ENCODE measurements at places on chromosomes 1 and 21.

- DNase-seq, result no peak
Observed at GRCh38 chr21:44802396-44803153, 955 bp upstream of the UBE2G2 start.

GRCh38 chr1:61004262-61005003 lies 77.9 kb upstream of the NFIA start:
- no peak for DNase-seq

- DNase-seq, result no peak
Observed at GRCh38 chr1:57214951-57215575, 208.8 kb downstream of the DAB1 start.

DNA sequence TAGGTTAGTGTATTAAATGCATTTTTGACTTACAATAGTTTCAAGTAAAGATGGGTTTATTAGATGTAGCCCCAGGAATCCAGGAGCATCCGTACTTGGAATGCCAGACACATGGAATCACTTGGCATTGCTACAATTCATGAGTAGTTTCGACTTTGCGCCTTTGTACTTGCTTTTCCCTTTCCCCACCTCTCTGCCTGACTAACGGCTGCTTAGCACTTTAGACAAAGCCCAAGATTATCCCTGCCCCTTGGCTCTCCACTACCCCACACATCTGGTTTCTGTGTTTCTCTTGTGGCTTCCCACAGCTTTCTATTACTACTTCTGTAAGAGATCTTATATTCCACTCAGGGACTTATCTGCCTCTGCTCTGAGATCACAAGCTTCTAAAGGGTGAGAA lies 397.7 kb upstream of the POU3F1 start:
- DNase-seq, result no peak

- DNase-seq, result no peak
Observed at GRCh38 chr1:109251277-109252166, 2.2 kb downstream of the CELSR2 start.

GRCh38 chr1:219587401-219587800 lies 25.5 kb downstream of the ZC3H11B start:
- no peak for DNase-seq

DNA sequence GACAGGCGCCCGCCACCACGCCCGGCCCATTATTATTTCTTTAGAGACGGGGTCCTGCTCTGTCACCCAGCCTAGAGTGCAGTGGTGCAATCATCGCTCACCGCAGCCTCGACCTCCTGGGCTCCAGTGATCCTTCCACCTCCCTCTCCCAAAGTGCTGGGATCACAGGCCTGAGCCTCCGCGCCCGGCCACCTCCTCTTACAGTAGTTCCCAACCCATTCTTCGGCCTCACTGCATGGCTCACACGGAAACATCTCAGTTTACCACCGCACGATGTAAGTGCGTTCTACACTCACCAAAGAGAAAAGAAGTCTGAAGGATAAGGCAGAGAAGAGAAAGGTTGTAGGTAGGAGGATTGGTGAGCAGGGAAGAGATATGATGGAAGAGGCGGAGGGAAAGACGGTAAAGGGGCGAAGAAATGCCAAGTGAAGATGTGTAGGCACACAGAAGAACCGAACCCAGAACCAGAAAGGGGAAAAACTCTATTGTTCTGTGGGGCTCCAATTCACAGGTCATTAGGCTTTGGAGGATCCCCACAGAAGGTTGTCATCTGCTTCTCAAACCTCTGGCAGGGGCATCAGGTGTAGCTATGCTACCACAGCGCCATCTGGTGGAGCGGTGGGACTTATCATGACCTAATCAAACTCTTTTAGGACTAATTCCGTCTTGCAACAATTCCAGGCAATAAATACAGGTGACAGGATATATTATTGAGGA lies 504.2 kb downstream of the SMYD3 start:
- DNase-seq, result peak; percentile 41

GRCh38 chr1:177181631-177182291 lies 11.0 kb downstream of the BRINP2 start:
- no peak for DNase-seq

DNA sequence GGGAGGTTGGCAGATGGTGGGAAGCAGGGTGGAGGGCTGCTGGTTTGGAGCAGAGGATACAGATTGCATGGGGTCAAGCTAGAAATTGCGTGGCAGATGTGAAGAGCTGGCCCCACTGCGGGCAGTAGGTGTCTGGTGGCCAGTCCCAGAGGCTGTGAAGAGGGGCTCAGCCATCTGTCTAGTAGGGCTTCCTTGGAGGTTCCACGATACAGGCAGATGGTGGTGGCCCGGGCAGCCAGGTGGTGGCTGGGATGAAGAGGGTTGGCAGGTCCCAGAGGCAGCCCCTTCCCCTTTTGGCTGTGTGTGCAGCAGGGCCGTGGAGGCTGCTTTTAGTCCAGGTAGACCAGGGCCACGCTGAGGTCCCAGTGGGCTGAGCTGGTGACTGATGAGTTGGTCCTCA lies 16.6 kb downstream of the PSEN2 start:
- no peak for DNase-seq

GRCh38 chr1:216005916-216006315 lies 417.3 kb downstream of the USH2A start:
- peak; percentile 46 for DNase-seq

GRCh38 chr1:87915771-87916170 lies 587.1 kb downstream of the LMO4 start:
- DNase-seq, result no peak

GRCh38 chr1:50110151-50110550 lies 1.4 kb downstream of the ELAVL4 start:
- DNase-seq, result no peak
